Body of pancreas (tissue), 4 donors: ENCODE measurements at places on chromosomes 3 and 15.
A peak's percentile ranks its signal among the peaks of the same experiment; 100 is the strongest.

- peak; percentile 61 for DNase-seq
Measured at GRCh38 chr3:120418866-120419490, 31.8 kb downstream of the FSTL1 start.

DNA sequence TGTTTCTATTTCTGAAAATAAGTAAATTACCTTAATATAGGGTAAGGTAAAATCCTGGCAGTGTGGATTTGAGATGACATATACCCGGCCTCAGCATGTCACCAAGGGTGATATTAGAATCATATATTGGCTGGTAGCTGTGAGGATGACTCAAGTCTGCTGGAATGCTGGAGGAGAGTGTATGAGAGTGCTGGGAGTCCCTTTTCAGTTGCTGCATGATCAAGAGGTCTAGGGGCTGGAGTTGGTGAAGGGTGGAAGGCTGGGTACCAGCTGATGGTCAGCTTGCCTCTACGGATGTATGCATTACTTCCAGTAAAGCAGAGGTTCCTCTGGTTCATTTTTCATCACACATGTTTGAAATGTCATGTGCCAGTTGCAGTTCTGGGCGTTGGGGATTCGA, 40.6 kb downstream of the SLC25A26 start:
- DNase-seq, result no peak

DNA sequence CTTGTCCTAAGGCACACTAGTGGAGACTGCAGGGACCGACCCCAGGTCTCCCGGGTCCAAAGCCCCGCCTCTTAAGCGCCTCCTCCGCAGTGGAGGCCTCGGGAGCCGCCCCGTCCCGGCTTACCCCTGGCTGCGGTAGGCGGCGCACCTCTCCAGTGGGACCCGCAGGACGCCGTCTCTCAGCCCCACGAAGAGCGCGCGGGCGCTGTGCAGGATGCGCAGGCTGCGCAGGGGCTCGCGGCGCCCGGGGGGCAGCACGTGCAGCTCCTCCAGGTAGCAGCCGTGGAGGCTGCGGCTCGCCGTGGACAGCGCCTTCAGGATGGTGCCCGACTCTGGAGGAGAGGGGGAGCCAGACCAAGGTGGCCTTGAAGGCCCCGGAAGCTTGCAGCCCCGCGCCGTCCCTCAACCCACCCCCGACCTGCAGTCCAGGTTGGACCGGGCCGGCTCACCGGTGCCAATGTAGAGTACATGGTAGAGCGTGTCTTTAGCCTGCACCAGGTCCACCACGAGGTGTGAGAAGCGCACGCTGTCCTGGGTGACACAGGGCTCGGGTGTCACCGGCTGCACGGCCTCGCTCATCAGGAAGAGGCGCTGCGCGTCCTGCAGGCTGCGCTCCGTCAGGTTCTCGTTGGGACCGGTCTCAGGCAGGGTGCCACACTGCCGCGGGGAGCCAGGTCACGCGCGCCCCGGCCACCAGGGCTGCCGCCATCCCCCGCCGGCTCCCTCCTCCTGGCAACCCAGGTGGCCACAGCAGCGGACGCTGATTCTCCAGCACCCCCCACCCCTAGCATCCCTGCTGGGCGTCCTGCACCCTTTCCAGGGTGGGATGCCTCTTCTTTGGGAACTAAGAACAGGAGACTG, 105.5 kb downstream of the SEMA5B start:
- DNase-seq, result no peak

GRCh38 chr3:30790150-30790549, 104.3 kb downstream of the GADL1 start:
- DNase-seq, result no peak

GRCh38 chr3:171632766-171633165, 172.6 kb upstream of the TNIK start:
- DNase-seq, result no peak

GRCh38 chr3:119194237-119195150, 21.1 kb downstream of the UPK1B start:
- DNase-seq, result no peak

DNA sequence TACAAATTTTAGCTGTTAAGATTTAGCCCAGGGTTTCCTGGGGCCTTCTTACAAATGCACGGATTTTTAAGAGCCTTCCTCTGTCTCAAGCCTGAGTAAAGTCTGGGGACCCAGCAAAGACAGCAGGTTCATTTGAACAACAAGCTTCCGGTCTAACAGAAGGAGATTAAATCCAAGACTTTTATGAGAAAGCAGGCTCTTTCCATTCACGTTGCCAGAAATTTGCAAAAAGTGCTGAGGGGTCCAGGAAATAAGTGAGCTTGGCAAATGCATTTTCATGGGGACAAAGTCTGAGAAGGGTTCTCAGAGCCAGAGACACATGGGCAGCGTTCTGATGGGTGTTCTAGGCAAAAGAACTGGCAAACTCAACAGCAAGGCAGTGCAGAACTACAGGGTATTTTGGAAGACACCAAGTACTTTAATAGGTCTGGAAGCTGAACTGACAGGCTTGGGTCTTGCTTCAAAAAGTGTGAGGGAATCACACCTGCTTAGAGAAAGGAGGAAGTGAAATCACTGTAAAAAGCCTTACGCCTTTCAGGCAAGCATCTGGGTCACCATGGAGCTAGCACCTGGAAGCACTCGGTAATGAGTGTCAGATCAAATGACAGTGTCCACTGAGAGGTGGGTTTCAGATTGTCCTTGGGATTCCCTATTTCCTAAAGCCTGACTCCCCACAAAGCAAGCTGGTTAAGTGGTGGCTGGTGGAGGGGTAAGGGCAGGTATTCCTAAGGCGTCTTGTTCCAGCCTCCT, 115.8 kb upstream of the ARHGEF3 start:
- DNase-seq, result no peak

GRCh38 chr3:152172460-152172859, 96.3 kb upstream of the MBNL1 start:
- DNase-seq, result no peak

- no peak for DNase-seq
Measured at GRCh38 chr3:45777746-45778386, 18.5 kb downstream of the SLC6A20 start.

DNA sequence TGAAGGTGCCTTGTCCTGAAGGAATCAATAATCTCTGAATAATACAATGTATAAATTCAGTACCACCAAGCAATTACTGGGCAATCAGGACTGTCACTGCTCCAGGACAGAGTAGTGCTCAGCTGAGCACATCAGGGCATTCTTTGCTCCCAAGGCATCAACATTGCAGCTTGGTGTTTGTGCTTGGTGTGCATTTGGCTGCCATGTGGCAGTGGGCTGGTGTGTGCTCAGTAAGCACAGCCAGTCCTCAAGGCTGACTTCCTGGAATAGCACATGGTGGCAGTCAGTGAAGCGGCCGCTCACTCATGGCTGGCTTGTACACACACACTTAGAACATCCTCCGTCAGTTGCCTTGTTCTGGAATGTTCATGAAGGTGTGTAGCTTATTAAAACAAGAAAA, 217.0 kb downstream of the EPHB1 start:
- no peak for DNase-seq

- DNase-seq, result no peak
Measured at GRCh38 chr3:127409421-127410136, 121.7 kb upstream of the PRR20G start.

- DNase-seq, result no peak
Measured at GRCh38 chr3:131553495-131554247, 50.9 kb upstream of the MRPL3 start.

DNA sequence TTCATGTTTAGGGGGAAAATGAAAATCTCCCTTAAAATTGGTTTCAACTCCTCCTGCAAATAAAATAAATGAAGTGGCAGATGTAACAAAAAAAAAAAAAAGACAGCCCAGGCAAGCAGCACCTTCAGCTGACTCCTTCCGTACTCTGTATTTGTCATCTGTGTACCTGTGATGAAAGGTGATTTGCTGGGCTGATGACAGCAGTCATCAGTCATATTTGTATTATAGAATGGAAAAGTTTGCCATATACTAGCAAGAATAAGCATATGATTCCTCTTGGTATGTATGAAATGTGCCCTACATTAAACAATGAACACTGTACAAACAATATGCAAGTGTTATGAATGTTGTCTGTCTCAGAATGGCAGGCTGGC, 44.1 kb upstream of the WWTR1 start:
- no peak for DNase-seq

DNA sequence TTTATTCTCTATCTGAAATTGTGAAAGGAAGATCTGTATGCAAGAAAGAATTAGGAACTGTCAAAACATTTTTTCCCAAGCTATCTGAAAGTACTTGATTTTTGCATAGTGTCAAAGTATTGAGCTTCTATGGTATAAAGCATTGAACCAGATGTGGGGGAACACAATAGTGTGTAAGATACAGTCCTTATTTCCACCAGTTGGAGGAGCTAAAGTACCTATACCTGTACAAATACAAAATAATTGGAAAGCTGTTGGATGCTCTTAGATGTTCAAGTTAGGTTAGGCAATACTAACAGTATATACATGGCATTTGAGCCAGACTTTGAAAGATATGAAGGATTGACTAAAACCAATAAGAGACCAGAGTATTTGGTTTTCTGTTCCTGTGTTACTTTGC, 148.4 kb downstream of the B3GALNT1 start:
- DNase-seq, result no peak

- DNase-seq, result peak; percentile 22
Measured at GRCh38 chr3:156382458-156383346, 172.2 kb downstream of the SSR3 start.

- DNase-seq, result no peak
Measured at GRCh38 chr3:48039487-48040190, 23.4 kb upstream of the MAP4 start.

GRCh38 chr3:115293321-115293720, 146.2 kb upstream of the ZBTB20 start:
- no peak for DNase-seq

GRCh38 chr3:78285032-78285728, 1245.3 kb downstream of the ROBO2 start:
- no peak for DNase-seq

GRCh38 chr3:195147649-195148080, 123.3 kb downstream of the XXYLT1 start:
- no peak for DNase-seq

- DNase-seq, result no peak
Measured at GRCh38 chr3:104947943-104948342, 418.8 kb upstream of the ALCAM start.

DNA sequence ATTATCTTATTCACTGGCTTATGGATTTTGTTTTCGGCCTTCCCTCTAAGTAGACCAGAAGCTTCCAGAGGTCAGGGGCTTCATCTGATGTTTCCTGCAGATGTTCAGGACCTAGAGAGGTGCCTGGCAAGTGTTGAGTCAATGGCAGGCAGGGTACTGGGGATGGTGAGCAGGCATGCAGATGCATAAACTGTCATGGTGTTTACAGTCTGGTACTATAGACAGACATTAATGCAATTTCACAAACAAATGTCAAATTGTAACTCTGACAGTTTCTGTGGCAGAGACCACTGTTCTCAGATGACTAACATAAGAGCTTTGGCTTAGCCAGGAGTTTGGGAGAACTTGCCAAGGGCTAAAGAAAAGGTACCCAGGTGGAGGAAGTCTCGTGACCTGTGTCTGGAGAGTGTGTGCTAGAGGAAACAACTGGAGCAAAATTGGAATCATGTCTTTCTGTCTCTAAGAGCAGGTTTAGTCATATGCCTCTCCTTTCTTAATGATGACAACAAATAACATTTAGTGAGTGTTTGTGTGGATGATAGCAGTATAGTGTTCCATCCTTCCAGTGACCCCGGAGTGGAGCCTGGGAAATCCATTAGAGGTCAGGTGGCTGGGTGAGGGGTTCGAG, 53.7 kb upstream of the TRAK1 start:
- DNase-seq, result no peak

DNA sequence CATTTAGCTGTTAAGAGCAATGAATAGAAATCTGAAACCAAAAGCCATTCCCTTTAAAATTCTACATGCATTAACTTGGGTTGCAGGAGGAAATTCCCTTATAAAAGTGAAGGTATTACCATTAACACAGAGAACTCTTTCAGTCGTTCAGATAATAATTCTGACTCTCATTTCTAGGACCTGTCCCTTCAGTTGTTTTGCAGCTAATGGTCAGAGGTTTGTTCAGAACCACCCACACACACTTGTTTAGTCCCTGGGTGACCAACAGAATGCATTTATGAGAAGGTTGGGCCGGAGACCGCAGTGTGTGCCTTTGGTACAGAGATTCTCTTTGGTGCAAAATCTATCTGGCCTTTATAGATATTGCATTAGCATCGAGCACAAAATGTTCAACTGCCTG, 492.5 kb downstream of the NLGN1 start:
- no peak for DNase-seq

GRCh38 chr3:133933097-133934024, 37.7 kb upstream of the RAB6B start:
- DNase-seq, result no peak

GRCh38 chr3:193777524-193777923, 184.5 kb downstream of the OPA1 start:
- no peak for DNase-seq

DNA sequence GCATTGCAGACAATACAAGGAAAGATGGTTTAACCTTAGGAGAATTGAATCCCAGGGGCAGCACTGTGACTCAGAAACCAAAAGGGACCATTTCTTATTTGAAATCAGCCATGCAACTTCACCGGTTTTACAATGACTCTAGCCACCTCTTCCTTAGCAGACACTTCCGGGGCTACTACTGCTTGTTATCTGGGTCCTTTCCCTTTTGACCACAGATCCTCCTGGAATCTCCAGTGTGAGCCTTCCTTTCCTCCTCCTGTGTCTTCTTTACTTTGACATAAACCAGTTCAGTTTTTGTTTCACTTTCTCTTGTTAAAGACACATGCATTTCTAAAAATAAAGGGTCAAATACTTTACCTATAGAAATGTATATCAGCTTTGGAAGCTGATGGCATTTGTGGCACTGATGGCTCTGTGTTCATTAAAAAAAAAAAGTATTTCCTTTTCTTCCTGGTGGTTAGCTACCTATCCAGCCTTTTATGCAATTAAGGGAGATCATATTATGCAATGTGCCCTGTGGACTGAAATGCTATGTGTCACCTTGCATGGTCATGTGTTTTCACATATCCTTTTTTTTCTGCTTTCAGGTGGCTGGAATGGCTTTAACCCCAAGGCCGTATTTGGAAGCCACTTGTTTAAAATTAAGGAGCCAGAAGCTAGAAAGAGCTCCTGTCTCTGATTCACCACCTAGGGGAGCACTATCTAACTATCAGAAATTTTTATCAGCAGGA, 296.2 kb downstream of the CHL1 start:
- no peak for DNase-seq

DNA sequence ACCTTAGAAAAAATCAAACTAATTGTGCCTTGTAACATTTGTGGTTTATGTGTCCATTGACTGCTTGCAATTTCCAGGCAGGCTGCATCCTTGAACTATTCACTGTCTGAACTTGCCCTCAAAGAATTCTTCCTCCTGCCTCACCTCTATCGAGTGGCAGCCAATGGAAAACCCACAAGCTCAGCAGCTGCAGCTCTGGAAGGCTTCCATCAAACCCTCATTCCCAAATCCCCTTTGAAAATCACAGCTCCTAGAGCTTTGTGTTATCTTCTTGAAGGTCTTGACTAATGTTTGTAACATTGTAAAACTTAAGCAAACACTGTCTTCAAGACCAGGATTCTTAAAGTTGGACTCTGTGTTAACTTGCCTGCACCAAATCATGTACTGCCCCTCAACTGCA, 81.1 kb downstream of the FILIP1L start:
- DNase-seq, result no peak

GRCh38 chr3:16102905-16103364, 71.5 kb upstream of the GALNT15 start:
- DNase-seq, result no peak
